ENCODE measurements at places on chromosomes 13 and 19.

DNA sequence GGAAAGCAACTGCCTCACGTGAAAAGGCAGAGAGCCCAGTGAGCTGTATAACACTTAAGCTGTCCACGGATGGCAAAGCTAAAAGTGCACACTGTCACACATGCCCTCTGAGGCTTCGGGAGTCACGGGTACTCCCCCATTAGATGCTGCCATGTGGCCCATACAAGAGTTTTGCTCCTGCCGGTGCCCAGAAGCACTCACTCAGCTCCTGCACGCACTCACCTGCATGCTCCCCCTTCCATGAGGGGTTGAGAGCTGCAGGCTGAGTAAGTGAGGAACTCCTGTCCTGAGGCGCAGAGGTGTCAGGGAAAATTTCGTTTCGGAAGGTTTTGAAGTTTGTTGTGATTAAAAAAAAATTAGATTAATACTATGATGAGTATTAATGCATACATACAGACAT lies 939.2 kb upstream of the ATXN8OS start:
- no peak for DNase-seq

DNA sequence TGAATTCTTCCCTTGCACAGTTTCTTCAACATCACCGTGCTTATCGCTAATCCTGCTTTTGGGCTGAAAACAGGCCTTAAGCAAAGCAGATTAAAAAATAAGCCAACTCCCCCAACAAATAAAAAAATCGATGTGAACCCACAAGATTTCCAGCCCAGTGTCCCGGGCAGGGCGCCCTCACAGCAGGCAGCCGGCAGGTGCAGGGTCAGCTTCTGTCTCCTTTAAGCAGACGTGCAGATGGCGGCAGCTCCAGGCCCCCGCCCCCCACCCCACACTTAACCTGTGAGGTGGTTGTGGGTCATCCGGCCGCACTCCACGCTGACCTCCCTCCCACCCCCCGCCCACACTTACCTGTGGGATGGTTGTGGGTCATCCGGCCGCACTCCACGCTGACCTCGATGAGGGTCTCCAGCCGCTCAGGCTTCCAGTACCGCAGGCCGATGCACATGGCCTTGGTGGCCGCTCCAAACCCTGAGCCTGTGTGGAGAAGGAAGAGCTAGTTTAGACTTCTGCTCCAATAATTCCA lies 19.8 kb downstream of the ADPRHL1 start:
- DNase-seq: no peak

DNA sequence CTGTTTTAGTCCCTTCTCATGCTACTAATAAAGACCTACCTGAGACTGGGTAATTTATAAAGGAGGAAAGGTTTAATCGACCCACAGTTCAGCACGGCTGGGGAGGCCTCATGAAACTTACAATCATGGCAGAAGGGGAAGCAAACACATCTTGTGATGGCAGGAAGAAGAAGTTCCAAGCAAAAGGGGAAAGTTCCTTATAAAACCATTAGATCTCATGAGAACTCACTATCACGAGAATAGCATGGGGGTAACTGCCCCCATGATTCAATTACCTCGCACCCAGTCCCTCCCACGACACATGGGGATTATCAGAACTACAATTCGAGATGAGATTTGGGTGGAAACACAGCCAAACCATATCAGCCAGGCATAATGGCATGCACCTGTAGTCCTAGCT lies 13.0 kb upstream of the STRN4 start:
- no peak for DNase-seq

DNA sequence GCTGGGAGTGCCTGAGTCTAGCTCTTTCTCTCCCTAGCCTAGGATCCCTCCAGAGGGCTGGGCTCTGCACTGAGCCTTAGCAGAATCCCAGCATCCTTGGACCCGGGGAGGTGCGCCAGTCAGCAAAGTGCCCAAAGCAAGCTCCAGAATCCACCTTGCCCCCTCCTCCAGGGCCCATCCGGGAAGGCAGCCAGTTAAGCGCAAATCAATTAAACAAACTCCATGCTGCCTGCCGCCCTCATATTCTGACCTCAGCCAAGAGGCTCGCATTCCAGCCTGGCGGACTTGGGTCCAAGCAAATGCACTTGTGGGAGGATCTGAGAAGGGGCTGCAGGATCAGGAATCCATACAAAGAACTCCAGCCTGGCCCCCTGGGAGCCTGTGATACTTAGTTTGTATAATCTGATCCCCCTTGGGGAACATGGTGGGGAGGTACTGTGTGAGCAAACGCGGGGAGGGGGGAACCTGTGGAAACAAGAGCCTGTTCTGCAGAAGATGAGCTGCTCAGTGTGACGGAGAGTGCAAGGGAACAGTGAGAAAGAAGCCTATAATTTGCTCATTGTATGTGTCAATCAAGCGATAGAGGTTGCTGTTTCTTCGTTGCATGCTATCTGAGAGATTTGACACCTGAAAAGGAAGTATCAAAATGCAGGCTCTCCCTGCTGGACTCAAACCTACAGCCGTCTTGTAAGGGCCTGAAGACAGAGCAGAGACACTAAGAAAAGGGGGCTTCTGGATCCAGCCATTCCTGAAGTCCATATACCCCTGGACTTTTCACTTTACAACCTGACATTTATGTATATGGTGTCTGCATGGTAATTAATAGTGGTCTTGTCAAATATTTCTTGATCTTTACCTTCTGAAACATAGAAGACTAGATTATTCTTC lies 29.4 kb downstream of the ZNRF4 start:
- DNase-seq: no peak

DNA sequence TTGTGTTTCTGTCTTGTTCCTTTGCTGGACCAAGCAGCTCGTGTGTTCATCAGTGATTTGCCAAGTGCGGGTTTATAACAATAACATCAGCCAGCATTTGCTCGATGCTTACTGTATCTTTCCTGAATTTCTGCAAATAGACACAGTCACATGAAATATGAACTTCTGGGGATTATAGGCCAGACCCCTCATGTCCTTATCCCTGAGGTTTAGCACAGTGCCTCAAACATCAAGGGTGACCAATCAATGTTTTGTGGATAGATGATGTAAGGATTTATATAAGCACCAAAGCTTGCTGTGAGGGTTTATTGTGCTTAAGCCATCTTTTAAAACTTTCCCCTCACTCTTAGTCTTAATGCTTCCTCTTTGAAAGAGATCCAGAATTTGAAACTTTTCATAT lies 323.9 kb downstream of the SLC7A1 start:
- DNase-seq: no peak

DNA sequence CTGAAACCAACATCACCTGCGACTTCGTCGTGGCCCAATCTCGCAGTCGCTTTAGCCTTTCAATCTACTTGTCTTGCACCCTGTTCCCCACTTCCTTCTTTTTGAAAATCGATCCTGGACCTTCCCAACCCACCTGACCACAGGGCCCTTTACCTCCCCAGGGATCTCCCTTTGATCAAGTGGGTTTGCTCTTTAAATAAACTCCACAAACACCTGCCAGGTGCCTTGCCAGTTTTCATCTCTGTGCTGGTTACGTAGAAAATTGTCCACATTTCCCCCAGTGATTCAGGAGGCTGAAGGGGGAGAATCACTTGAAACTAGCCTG lies 14.5 kb upstream of the RAB20 start:
- no peak for DNase-seq

DNA sequence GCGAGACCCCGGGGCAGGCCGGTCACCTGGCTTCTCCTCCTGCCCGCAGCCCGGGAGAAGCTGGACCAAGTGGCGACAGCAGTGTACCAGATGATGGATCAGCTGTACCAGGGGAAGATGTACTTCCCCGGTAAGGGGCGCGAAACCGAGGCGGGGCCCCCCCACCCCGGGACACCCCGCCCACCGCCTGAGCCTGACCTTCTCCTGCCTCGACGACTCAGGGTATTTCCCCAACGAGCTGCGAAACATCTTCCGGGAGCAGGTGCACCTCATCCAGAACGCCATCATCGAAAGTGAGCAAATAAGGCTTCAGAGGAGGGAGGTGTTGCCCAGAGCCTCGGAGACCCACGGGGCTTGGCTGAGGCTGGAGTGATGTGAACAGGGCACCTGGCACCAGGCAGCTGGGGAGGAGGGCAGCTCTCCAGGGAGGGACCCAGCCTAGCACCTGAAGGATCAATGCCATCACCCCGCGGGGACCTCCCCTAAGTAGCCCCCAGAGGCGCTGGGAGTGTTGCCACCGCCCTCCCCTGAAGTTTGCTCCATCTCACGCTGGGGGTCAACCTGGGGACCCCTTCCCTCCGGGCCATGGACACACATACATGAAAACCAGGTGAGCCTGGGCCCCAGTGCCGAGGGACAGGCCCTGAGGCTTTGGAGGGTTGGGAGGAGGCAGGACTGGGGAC lies 629 bp downstream of the IZUMO4 start:
- DNase-seq: no peak

DNA sequence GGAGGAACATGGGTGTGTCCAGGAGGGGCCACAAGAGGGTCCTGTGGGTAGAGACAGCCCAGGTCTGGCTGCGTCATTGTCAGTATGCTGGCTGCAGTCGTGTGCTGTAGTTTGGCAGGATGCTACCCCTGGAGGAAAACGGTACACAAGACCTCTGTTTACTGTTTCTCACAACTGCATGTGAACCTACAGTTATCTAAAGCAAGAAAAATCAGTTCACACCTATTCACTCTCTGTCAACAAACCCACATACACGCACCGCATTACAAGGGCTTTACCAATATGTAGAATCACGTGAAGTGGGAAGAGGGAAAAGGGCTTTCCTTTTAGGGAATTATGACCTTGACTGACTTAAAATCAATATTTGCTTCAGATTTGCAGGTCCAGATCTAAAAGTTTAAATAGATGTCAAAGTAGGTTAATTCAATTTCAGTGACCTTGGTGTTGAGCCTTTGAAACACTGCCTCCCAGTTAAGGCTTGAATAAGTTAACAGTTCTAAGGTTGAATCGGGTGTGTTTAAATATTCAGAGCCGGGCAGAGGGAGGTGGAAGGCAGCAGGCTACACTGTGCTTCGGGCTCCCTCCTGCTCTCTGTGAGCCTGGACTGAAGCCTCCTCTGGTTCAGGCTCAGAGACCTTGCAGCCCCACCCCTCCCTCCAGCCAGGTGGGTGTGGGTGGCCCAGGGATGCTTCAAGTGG lies 17.2 kb upstream of the MCF2L start:
- DNase-seq: no peak

GRCh38 chr13:105519771-105520170 lies 1015.7 kb downstream of the EFNB2 start:
- DNase-seq: no peak
